ENCODE measurements at places on chromosomes 11 and 22.
A peak's percentile ranks its signal among the peaks of the same experiment; 100 is the strongest.

DNA sequence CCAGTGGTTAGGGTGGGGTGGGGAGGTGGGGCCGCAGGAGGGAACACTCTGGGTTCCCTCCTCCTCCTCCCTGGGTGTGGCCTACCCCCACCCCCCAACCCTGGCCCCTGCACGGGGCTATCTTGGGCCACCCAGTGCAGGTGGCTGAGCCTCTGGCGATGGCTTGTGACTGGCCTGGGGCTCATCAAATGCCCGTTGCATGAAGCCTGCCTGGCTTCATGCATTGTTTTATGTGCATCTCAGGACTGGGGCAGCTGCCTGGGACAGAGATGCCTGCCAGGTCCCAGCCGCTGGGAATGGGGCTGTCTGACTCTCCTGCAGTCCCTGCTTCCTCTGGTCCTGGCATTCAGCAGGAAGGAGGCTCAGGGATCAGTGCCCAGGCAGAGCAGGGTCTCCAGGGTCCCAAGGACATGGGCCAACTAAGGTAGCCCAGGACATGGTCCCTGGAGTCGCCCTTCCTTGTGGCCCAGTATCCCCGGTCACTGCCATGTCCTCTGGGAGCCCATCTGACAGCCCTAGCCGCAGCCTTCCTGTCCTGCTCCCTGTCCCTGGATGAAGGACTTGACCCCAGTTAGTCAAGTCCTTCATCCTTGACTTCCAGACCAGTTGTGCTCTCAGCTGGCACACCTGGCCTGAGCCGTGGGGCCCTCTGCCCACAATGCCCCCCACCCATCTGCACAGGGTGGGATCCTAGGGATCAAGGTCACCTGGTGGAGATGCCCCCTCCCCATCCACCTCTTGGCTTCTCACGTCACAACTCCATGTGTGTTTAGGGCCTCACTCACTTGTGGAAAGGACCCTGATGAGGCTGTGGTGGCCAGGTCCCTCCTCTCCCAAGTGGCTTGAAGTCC, 112.1 kb upstream of the FGF3 start:
- no peak for DNase-seq

DNA sequence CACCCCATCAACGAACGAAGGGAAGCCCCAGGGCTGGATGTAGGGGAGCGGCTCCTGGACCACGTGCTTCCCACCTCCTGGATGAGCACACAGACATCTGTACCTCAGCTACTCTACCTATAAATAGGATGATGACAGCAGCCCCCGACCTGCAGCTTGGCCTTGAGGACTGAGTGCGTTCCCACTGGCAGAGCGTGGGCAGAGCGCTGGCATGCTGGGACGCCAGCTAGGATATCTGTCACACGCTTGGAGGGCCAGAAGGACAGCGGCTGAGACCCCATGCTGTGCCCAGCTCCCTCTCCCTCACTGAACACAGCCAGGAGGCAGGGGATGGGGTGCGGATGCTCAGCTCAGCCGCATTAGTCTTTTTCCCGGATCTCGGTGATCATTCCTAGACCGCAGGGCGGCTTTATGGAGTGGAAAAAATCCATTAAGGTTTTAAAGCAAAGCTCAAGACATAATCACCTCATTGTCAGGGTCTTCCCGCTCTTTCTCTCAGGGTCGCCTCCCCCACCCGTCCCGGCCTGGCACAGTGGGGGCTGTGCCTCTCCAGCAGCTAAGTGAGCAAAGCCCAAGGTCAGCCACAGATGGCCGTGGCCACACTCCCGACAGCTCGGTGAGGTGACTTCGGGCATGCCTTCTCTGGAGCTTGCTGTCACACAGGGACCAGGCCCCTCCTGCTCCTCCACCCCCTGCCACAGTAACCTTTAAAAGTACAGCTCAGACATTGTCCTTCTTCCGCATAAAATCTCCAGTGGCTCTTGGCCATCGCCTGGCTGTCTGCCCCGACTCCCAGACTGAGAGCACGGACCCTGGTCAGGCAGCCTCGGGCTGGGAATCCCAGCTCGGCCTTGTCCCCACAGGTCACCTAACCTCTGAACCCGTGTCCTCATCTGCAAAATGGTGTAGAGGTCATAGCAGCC, 69.6 kb upstream of the SHISAL1 start:
- no peak for DNase-seq

DNA sequence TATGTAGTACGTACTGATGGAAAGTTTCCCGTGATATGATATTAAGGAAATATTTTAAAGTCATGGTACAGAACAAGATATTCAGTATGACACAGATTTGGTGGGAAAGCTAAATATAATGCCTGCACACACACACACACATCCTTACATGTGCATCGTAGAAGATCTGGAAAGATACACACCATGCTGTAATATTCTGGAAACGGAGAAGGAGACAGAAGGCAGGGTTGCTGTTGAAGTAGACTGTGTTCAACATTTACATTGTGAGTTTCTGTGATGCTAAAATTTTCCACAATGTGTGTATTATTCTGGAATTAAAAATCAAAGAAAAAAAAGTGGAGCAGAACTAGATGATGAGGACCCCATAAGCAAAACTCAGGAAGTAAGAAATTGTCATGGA, 118.0 kb downstream of the RRAS2 start:
- DNase-seq: no peak

DNA sequence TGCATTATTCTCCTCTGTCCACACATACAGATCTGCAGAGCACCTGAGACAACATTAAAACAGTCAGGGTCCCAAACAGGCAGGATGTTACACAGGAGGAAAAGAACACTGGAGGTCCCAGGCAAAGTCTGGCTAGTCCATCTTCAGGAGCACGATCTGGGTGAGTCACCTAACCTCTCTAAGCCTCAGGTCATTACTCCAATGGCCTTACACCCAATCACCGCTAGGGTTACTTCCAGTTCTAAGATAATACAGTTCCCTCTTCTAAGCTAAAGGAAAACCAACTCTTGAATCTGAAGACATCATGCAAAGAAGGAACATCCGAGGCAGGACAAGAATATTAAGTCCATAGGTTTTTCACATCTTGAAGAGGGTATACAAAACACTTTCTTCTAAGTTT, 24.5 kb downstream of the ASCC2 start:
- DNase-seq: no peak

- DNase-seq: no peak
Measured at GRCh38 chr22:30650508-30651116, 15.0 kb downstream of the SLC35E4 start.

DNA sequence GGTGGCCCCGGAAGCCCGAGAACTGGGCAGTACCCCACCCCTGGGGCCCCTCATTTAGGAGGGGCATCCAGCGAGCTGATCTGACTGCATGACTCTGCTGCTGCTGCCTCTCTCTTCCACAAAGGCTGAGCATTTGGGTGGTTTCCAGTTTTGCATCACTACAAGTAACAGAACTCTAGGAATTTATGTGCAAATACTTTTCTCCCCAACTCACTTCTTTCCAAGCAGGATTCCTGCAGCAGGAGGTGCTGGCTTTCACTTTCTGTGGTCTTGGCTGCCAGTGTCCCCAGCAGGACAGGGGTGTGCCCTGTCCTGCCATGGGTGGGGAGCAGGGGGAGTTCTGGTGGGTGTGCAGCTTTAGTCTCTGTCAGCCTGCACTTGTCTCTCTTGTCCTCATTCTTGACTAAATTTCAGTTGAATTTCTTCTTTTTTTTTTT, 21.2 kb downstream of the UPB1 start:
- peak; percentile 69 for DNase-seq

GRCh38 chr22:35733036-35733435, 15.4 kb downstream of the APOL5 start:
- DNase-seq: no peak

- no peak for DNase-seq
Measured at GRCh38 chr22:44520465-44521094, 22.5 kb upstream of the RTL6 start.

- DNase-seq: no peak
Measured at GRCh38 chr22:17796695-17797094, 22.4 kb upstream of the BID start.

DNA sequence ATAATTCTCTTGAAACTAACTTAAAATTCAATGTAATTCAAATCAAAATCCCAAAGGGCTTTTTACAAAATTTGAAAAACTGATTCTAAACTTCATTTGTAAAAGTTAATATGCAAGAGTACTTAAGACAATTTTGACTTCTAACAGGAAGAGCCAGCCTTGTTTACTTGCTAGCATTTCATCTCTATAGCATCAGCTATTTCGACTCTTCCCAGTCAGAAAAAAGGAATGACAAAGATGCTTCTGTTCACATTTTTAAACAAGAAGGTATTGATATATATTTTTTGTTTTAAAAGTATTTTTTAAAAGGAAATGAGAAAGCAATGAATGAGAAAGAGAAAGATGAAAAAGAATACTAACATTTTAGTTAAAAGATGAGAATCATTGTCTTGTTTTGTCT, 16.4 kb downstream of the SLN start:
- no peak for DNase-seq

GRCh38 chr11:80856066-80856465, 1415.2 kb upstream of the TENM4 start:
- DNase-seq: no peak

DNA sequence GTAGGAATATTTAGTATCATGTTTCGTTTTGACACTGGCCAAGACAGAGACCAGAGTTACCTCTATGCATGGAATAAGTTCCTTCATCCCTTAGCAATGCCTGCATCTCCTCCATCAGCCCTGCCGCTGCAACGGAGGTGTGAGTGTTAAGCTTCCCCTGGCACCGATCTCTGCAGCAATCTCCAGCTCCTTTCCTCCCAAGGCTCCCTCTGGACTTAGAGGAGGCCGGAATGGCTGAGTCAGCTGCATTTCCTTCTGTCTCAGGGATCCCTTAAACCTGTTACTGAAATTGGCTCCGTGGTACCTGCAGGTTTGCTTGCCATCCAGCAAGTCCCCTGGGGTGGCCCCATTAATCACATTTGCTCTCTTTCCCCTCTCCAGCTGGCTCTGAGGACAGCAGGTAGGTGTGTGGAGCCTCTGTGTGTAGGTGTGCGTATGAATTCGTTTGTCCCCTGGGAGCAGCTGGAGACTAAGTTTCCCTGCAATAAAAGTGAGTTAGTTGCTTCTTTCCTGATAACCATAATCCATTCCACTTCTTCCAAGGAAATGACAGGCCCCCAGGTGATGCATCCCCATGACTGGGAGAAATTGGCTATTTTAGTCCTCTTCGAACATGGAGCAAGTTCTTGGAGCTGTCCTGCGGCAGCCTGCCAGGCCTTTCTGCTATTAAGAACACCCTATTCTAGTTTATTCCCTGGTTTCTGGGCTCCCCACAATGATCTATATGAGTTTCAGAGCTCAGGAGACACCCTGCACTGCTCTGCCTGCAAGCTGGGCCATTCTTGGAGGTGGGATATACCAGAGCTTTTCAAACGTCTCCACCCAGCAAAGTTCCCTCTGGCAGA, 457.2 kb upstream of the CADM1 start:
- DNase-seq: no peak

- DNase-seq: no peak
Measured at GRCh38 chr11:63862923-63863322, 24.0 kb downstream of the MARK2 start.

- no peak for DNase-seq
Measured at GRCh38 chr11:8477680-8478079, 116.3 kb downstream of the STK33 start.

GRCh38 chr22:49638788-49639187, 188.9 kb downstream of the BRD1 start:
- peak; percentile 69 for DNase-seq

DNA sequence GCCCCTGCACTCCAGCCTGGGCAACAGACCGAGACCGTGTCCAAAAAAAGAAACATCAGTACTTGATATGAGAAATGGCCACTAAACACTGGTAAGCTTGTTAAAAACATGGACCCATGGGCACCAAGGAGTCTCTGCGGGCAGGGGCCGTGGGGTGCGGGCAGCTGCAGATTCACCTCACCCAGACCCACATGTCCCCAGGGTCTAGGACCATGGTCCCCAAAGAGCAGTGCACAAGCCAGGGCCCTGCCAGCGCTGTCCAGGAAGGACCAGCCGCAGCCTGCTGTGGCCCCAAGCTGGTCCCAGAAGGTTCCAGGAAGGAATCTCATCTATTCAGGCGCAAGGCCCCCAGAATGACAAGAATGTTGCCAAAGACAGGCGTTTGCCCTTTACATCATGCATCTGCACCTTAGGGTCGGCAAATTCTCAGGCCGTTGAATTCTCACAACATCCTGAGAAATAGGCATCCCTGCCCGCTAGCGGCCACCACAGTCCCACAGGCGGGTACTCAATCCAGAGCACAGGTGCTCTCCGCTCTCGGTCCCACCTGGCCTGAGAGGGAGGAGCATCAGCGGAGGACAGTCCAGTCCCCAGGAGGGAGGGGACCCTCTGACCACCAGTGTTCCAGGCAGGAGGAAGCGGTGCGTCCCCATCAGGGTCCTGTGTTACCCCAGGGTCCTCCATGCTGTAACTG, 9.5 kb downstream of the YPEL1 start:
- no peak for DNase-seq

DNA sequence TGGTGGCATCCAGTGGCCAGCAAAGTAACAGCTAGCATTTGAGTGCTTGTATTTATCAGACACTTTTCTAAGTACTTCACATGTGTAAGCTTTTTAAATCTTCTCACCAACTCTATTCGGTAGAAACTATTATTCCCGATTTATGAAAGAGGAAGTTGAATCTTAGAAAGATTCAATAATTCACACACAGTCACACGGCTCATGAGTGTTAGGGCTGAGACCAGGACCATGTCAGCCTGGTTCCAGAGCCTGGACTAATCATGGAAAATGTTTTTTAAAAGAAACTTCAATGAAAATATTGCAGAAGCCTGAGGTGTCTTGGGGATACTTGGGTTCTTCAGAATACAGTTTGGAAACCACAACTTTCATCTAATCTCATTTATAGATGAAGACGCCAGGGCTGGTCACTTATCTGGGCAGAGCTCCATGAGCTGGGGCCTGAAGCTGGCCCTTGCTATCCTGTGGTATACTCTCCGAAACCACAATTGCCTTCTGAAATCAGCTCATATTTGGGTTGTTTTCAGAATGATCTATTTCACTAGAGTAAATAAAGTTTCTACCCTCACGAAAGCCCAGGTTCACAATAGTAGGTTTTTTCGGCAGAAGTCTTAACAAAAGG, 4.3 kb upstream of the CRTAM start:
- DNase-seq: no peak

- DNase-seq: no peak
Measured at GRCh38 chr11:117066959-117067358, 31.3 kb downstream of the SIK3 start.

GRCh38 chr11:126410649-126411048, 55.2 kb downstream of the ST3GAL4 start:
- DNase-seq: peak; percentile 60
